ENCODE measurements at places on chromosomes 1 and 21.

- no peak for DNase-seq
Measured at GRCh38 chr1:15308135-15308534, 61.1 kb downstream of the FHAD1 start.

GRCh38 chr1:233719655-233720341, 105.9 kb downstream of the KCNK1 start:
- no peak for DNase-seq

DNA sequence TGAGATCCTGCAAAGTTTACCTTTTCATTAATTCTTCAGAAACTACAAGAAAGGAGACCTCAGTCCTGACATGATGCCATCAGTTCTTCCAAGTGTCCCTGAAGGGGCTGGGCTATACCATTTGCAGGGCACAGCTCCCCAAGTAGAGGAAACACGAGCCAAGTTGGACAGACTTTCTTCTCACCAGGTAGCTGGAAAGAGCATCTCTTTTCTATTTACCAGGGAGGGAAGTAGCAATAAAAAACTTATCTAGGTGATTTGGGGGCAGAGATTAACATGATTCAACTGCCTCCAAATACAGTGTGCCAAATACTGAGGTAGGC, 103.9 kb upstream of the KCND3 start:
- no peak for DNase-seq

GRCh38 chr1:1205769-1206375, 520 bp downstream of the TNFRSF18 start:
- DNase-seq = no peak

- no peak for DNase-seq
Measured at GRCh38 chr21:43667191-43667904, 8.0 kb downstream of the RRP1B start.

GRCh38 chr21:29237110-29238052, 61.3 kb upstream of the BACH1 start:
- DNase-seq = no peak

GRCh38 chr1:56933606-56934005, 32.2 kb downstream of the C8B start:
- no peak for DNase-seq

DNA sequence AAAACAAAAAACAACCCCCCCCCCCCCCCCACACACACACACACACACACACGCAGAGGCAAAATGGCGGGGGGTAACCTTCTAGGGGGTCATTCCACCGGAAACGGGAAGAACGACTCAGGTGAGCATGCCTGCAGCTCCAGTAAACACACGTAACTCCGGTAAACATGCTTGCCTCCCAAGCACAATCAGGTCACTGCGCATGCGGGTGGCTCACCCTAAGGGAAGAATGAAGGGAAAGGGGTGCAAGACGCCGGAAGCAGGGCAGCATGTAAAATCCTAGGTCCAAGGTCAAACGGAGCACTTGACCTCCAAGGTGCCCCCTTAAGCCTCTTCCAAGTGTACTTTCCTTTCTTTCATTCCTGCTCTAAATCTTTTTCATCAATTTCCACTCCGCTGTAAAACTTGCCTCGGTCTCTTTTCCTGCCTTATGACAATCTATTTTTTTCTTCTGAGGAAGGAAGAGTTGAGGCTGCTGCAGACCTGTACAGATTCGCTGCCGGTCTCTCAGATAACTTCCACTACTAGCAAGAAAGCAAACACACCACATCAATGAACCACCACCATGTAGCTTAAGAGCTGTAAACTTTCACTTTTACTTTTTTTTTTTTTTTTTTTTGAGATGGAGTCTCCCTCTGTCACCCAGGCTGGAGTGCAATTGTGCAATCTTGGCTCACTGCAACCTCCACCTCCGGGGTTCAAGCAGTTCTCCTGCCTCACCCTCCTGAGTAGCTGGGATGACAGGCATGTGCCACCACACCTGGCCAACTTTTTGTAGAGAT, 21.0 kb upstream of the CBR3 start:
- peak; percentile 67 for DNase-seq

- DNase-seq = no peak
Measured at GRCh38 chr1:18104546-18105100, 3.0 kb upstream of the IGSF21 start.

Data from stimulated activated CD4-positive, alpha-beta T cell treated with anti-CD3 and anti-CD28 coated beads, Interleukin-15, amount 100 ng/mL, for 24 hours (primary cell).